ENCODE measurements at places on chromosomes 16 and 17. TPM values are rescaled to one million over a fixed set of nuclear protein-coding genes. Genes with fewer than 3 reads are reported as not detected.

GRCh38 chr16:11655655-11656054, 12.6 kb upstream of the SNN start:
- no peak for DNase-seq

GRCh38 chr16:20026361-20027072, 47.2 kb downstream of the GPR139 start:
- DNase-seq = no peak

GRCh38 chr17:542943-543342, 171.7 kb downstream of the VPS53 start:
- no peak for DNase-seq

The EFCAB5 gene
- total RNA-seq = not detected

The GPRC5C gene
- total RNA-seq = 186 TPM

Measured in prostate gland (tissue), 2 donors.